ENCODE measurements at places on chromosomes 2 and 18.

- no peak for DNase-seq
Observed at GRCh38 chr2:62227386-62228075, 31.6 kb downstream of the B3GNT2 start.

DNA sequence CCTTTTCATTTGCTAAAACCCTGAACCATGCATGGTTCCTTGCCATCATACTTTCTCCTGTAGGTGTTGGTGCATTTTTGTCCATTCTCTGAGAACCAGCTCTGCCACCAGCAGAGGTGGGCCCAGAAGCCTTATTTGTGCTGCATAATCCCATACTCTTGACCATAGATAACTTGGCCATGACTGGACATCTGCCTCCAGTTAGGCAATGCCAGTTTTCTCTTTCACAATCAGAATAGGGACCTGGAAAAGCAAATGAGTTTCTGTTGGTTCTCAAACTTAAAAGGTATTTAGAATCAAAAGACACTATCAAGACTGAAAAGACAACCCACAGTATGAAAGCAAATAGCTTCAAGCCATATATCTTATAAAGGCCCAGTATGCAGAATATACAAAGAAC lies 167.3 kb downstream of the MAIP1 start:
- no peak for DNase-seq

GRCh38 chr2:127415593-127416505 lies 2.4 kb upstream of the PROC start:
- DNase-seq = no peak

- DNase-seq = no peak
Observed at GRCh38 chr2:15788830-15789229, 151.5 kb upstream of the MYCN start.

- DNase-seq = no peak
Observed at GRCh38 chr2:182586426-182586825, 129.6 kb upstream of the DNAJC10 start.

DNA sequence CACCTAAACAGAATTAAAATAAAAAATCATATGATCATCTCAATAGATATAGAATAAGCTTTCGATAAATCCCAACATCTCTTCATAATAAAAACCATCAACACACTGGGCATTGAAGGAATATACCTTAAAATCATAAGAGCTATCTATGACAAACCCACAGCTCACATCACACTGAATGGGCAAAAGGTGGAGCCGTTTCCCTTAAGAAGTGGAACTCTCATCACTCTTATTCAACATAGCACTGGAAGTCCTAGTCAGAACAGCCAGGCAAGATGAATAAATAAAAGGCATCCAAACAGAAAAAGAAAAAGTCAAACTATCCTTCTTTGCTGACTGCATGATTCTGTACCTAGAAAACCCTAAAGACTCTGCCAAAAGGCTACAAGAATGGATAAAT lies 510.3 kb downstream of the ZNF804A start:
- DNase-seq = no peak

- DNase-seq = no peak
Observed at GRCh38 chr2:160271171-160272086, 71.4 kb upstream of the ITGB6 start.

DNA sequence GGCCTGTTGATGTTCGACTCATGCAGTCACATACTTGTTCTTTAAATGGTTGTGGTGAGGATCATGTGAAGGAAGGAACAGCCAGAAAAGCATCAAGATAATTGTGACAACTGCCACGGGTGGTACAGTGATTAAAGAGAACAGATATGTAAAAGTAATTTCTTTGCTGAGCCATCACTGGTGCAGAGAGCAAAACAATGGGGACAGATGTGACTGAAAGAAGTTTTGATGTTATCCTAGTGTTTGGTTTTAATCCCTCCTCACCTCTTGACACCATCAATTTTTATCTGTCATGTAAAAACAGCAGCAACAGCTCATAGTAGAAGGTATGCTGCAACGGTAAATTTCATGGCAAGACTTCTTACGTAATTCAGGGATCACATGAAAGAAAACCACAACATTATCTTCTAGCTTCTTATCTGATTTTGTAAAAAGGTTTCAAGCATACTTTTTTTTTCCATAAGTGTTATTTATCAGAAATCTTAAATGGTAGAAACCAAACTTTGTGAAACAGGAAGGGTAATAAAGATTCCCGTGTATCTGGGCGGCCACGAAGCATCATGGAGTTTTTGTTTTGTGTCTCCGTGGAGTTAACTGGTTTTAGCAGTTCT lies 65.2 kb downstream of the PLCL1 start:
- no peak for DNase-seq

DNA sequence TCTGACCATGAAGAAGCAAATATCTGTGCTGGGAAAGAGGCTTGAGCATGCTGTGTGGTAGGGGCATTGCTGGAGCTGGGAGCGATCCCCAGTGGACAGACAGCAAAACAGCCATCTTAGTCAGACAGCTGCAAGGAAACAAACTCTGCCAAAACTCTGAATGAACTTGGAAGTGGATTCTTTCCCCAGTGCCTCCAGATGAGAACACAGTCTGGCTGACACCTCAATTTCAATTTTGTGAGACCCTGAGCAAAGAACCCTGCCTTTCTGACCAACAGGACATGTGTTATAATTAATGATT lies 23.2 kb upstream of the FAP start:
- no peak for DNase-seq

DNA sequence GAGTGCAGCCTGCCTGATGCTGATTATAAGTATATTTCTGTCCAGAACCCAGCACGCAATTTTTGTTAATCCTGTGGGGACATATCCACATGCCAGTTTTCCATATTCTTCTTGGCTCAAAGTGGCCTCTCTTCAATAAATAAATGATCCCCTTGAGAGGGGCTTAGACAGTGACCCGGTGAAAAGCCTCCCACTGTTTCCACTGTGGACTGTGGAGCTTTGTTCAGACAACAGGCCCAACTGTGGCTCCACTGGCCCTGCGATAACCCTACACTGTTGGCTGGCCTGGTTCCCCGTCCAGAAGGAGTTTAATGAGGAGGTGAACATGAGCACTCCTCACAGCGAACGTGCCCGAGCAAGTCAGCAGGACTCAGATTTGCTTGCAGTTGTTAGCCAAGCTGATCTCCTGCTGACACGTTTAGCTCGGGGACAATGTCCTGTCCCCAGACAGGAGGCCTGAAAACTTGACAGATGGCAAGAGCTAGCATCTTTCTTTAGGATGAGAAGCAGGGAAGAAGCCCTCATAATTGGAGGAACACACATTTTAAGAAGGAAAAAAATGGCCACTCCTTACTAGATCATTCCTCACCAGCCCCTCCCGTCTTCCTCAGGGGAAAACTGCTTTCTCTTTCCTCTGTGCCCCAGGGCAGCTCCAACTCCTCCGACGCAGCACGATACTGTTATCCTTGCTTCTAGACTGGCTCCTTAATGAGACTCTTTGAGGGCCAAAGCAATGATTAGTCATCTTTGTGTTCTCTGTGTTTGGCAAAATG lies 20.0 kb upstream of the MTCL1 start:
- no peak for DNase-seq

- no peak for DNase-seq
Observed at GRCh38 chr2:150888337-150888736, 373.3 kb downstream of the RBM43 start.

- no peak for DNase-seq
Observed at GRCh38 chr18:74498712-74499627, 2.8 kb downstream of the CNDP2 start.

DNA sequence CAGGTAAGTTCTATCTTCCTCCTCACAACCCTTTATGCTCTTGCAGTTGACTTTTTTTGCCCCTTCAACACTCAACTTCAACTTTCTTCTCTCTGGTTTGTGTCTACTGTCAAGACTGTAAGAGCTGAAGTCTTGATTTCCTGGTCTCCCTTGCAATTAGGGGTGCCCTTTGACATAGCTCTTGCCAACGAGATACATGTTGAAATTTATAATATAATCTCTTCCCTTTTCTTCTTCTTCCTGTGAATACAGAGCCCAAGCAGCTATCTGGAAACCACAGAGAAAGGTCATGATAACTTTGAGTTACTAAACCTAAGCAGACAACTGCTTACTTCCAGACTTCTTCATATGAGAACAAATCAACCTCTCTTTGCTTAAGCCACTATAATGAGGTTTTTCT lies 163.5 kb downstream of the MC4R start:
- no peak for DNase-seq

DNA sequence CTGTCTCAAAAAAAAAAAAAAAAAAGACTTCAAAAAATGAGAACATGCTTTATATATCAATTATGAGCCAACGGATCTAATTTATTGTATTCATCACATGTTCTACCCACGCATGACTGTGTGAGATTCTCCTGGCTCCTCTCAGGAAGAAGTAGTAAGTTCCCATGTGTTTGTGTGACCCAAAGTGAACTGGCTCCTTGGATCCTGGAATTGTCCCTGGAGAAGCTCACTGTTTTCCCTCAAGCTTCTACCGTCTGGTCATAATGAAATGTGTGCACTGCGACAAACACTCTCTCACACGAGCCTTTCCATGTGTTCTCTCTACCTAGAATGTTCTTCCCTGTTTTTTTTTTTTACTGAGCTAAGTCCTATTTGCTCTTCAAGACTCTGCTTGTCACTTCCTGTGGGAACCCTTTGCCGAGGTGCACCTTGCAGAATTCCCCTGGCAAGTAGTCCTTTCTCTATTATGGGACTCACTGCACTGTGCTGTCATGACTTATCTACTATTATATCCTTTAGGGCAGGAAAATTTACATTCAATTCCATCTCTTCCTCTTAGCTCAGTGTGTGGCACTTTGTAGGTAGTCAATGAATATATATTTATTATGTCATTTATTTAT lies 83.2 kb upstream of the THOC1 start:
- no peak for DNase-seq

DNA sequence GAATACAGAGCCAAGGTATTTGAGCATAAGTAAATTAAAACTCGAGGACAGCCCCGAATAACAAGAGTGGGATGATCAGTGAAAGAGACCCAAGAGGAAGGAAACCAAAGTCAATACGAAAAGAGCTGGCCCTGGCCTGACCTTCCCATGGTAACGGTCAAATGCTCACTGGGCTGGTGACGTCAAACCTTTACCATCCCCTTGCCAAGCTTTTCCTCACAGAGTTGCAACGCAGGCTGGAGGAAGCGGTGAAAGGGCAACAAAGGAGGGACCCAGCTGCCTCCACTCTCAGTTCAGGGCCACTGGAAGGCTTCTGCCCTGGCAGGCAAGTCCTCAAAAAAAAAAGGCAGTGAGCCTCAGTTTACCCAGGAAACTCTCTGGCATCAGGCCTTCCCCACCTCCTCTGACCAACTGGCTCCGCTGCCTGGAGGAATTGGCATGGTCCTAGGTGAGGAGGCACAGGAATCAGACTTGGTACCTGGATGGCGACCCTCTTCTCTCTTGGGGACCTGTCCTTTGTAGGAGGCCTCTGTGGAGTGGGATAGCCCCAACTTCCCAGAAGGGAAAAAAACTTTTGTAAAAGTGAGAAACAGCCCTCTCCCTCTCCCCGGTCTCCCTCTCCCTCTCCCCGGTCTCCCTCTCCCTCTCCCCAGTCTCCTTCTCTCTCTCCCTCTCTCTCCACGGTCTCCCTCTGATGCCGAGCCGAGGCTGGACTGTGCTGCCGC lies 212.4 kb downstream of the ANAPC1 start:
- no peak for DNase-seq

- no peak for DNase-seq
Observed at GRCh38 chr2:140502951-140503630, 1627.7 kb downstream of the LRP1B start.

DNA sequence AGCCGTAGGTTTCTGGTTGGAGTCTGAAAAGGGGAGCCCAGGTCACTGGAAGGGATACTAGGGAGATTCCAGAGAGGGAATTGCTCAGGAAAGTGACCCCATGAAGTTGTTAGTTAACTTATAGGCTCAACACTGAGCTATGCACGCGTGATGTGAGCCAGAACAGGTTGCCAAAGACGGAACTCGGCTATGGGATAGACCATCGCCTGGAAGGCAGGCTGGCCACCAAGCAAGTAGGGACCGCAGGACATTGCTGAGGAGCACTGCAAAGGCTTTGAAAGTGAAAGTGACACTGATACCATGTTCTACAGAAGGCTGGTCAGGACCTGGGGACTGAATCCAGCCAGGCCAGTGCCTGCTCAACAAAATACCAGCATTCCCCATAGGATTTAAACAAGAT lies 7.3 kb downstream of the FARP2 start:
- no peak for DNase-seq

GRCh38 chr2:69958480-69958879 lies 3.0 kb downstream of the ASPRV1 start:
- DNase-seq = no peak

DNA sequence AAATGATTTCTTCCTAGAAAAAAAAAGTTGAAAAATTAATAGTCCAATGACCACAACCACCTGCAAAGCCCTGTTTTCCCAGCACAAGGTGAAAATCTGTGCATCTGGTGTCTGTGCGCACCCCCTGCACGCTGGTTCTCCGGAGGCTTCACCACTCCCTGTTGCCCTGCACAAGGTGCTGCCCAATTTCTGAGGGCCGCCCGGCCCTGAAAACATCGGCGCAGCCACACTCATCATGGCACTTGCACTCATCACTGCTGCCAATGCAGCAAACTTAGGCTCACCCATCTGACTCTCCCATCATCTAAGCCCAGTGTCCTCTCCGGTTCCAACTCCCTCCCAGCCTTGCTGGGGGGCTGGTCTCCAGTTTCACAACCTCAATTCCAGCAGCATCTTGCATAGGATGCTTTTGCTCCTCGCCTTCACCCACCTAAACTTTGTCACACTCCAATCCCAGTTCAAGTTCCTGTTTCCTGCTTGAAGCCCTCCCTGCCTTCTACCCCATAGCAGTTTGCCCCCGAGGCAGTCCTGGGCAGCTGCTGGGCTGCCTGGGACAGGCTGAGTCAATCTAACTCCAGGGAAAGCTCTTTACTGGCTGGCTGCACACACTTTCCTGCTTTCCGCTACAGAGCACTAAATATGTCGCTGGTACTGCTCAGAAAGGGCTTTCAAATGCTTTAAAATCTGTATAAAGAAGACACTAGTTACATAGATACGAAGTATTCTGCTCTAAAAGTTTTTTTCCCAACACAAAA lies 522.5 kb upstream of the ID2 start:
- DNase-seq = no peak

- no peak for DNase-seq
Observed at GRCh38 chr2:98592565-98592964, 15.7 kb downstream of the COA5 start.

- DNase-seq = no peak
Observed at GRCh38 chr2:216491793-216492596, 6.6 kb upstream of the RPL37A start.

- DNase-seq = no peak
Observed at GRCh38 chr2:10721396-10722251, at the start of gene ATP6V1C2. ATP6V1C2 (plus strand) TSS chr2:10721630; CDS start chr2:10722850, 1,220 bp downstream.

DNA sequence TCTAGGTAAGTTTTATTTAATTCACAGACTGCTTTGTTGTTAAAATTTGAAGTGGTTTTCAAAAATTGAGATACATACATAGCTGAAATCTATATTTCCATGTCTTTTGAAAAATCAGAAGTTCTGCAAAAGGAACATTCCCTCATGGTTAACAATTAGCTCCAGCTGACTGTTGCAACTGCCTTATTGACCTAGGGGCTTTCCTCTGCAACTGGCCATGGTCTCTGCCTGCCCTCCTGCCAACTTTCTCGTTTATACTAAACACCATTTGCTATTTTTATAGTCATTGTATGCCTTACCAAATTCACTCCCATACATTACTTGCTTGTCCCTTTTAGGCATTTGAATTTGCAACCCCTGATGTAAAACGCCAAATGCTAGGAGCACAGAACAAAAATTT lies 107.2 kb downstream of the PID1 start:
- no peak for DNase-seq
